ENCODE measurements at places on chromosomes 1 and 21.
A peak's percentile ranks its signal among the peaks of the same experiment; 100 is the strongest.

- no peak overlapping the region for H3K4me3 ChIP-seq
- H3K27ac ChIP-seq: no peak overlapping the region
- H3K4me1 ChIP-seq: no peaks in the 10 kb centered on the region
- no peaks in the 10 kb centered on the region for H3K36me3 ChIP-seq
- no peak for DNase-seq
These were observed 283.9 kb downstream of the LRRC40 start for GRCh38 chr1:69921486-69921885.

GRCh38 chr1:159535907-159536306 lies at the start of gene OR10J5:
Gene OR10J5 (minus strand): TSS chr1:159536007. CDS start chr1:159536007, 0 bp downstream.
- H3K27me3 ChIP-seq: no peaks in the 10 kb centered on the region
- no peak within 1 kb of the TSS for H3K4me3 ChIP-seq
- DNase-seq: no peak
- no peaks in the 10 kb centered on the region for H3K36me3 ChIP-seq
- H3K27ac ChIP-seq: no peak within 1 kb of the TSS

GRCh38 chr21:34704119-34704518 lies 35.3 kb downstream of the CLIC6 start:
- DNase-seq: no peak
- no peak overlapping the region for H3K27ac ChIP-seq
- no peaks in the 10 kb centered on the region for H3K4me1 ChIP-seq
- H3K27me3 ChIP-seq: no peaks in the 10 kb centered on the region
- peaks cover 6% of the 10 kb centered on the region for H3K36me3 ChIP-seq
- no peak overlapping the region for H3K4me3 ChIP-seq

DNA sequence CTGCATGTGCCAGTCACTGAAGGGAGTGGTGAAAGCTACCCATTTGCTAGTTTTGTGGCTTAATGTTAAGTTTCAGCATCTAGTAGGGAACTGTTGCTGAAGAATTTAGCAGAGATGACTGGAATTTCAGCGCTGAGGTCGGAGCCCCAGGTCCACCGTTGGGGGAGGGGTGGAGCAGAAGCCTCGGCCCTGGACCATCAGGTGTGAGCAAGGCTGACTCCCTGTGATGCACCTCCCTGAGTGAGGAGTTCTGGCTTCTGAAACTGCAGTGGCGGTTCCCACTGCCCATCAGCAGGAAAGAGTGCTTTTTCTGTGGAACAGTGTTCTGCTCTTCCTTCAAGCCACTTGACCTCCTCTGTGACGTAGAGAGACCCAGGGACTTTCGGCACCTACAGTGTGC lies 1.3 kb downstream of the NOS1AP start:
- no peak overlapping the region for H3K27ac ChIP-seq
- no peaks in the 10 kb centered on the region for H3K36me3 ChIP-seq
- no peak for DNase-seq

DNA sequence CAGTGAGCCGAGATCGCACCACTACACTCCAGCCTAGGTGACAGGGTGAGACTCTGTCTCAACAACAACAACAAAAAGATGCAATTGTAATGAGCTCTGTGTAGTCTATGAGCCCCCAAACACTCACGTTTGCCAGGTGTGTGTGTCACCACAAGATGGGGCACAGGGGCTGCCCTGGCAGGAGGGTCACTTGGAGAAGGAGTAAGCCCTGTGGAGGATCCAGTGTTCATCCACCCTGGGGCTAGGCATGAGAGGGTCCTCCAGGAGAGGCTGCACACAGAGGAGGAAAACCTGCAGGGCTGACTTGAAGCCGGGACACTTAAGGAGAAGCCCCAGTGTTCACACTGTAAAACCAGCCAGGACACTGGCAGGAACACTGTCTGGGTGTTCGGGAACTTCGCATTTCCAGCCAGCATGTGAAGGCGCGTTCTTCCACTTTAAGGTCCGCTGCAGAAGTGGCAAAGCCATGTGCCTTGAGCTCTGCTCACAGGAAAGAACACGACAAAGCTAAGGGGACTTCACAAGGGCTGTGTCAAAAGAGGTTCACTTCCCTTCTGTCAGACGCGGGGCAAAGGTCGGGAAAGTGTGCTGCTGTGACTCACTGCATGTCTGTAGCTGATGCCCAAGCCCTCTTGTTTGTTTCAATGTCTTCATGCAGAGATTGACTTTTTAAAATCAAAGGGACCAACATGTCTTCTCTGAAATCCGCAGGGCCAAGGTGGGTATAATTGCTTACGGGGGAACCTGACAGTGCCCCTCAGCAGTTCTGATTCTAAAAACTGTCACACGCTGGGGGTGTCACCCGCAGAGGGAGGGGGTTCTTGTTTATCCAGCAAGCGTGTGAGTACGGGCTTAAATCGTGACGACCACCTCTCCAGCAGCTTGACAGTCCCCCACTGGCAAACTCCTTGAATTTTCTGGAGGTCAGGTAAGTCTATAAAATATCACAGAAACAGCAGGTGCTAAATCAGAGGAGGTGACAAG lies 102.8 kb downstream of the RIPK4 start:
- peak; percentile 91 for DNase-seq
- no peaks in the 10 kb centered on the region for H3K36me3 ChIP-seq
- peak overlapping the region; percentile 53 for H3K27ac ChIP-seq
- no peaks in the 10 kb centered on the region for H3K27me3 ChIP-seq
- H3K4me1 ChIP-seq: peaks cover 14% of the 10 kb centered on the region

Measured in large intestine (tissue), 12 donors.